C1 segment of cervical spinal cord (tissue), 14 donors: ENCODE measurements at places on chromosomes 4 and X.

DNA sequence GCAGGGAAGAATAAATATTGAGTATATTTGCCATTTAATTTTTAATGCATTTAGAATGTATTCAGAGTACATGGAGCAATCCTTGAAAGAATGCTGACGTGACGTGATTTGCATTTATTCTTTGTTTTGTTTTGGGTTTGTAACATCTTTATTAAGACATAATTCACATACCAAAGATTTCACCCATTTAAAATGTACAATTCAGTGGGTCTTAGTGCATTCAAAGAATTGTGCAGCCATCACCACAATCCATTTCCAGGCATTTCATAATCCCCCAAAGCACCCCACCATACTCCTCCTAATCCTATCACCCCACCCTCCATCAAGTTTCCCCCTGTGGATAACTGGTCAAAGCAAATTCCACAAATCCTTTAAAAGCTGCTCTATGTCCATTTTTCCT lies 87.4 kb downstream of the FAM9B start:
- DNase-seq: no peak

DNA sequence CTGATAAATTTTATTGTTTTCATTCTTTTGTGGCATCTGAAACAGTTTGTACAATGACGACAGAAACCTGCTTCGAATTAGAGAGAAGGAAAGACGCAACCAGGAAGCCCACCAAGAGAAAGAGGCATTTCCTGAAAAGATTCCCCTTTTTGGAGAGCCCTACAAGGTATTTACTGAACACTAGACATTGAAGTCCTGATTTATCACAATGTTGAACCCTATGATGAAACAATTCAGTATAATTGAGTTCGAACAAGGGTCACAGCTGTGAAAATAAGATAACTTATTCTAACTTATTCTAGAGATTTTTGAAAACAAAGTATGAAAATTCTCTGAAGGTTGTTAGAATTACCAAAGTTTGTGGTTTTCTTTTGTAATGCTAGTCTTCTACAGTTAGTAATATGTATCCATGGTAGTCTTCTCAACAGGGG lies 111.3 kb downstream of the AFF1 start:
- DNase-seq: no peak

- no peak for DNase-seq
Measured at GRCh38 chr4:125198916-125199315, 115.8 kb upstream of the FAT4 start.

DNA sequence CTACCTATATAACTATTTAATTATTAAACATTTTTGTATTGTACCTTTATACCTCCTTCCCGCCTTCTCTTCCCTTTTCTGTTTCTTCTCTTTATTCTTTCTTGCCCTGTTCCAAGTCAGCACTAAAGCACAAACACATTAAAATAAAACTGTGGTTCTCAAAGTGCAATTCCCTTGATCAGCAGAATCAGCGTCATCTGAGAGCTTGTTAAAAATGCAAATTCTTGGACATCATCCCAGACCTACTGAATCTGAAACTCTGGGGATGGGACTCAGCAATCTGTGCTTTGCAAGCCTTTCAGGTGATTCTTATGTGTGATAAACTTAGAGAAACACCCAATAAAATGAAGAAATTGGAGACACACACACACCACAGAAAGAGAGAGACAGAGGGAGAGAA lies 178.4 kb upstream of the BMP3 start:
- no peak for DNase-seq

- DNase-seq: no peak
Measured at GRCh38 chrX:135513130-135513515, 7.3 kb upstream of the INTS6L start.

GRCh38 chrX:68443155-68443868 lies 10.0 kb upstream of the OPHN1 start:
- DNase-seq: no peak

GRCh38 chr4:102772738-102773340 lies 12.1 kb upstream of the MANBA start:
- DNase-seq: no peak

DNA sequence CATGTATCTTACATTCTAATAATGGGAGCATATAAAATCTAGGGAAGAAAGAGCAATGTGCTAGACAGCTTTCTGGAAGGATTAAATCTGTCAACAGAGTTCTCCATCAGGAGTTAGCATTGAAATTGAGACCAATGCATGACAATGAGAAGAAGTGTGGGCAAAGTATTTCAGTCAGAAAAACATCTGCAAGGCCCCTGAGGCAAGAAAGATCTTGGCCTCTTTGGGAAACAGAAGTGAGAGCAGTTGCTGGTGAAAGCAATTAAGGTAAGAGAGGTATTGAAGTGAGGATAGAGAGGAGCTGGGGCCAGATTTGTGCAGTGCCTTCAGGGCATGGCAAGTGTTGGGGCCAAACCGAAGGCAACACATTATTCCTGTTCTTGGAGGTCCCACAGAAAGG lies 999.1 kb downstream of the STPG2 start:
- DNase-seq: no peak

DNA sequence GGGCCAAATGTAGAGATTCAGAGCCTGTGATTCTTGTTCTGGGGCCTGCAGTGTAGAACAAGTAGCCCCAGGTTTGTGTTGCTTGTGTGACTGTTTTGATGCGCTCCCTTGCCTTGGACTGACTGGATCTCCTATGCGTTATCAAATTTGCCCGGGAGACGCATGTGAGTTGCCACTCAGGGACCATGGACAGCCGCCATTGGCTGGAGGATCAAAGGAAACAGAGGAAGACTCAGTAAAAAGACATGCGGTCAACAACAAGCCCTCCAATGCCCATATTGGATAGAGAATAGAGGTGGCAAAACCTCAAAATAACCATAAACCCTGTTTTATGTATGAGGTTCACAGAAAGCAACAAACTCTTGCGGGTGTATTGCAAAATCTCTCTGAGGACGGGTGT lies 327.5 kb upstream of the IGFBP7 start:
- DNase-seq: no peak

DNA sequence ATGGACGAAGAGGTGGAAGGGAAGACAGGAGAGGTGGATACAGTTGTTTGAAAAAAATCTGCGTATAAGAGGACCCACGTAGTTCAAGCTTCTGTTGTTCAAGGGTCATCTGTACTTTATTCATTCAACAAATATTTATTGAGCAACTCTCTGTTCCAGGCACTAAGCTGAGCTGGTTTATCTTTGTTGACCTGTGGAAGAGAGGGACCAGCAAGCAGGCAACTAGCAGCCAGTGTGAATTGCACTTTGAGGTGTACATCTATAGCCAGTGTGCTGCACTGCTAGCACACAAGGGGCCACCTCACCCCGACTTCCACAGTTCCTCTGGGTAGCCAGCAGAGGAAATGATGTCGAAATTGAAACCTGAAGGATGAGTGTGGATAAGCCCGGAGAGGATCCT lies 191.4 kb downstream of the SOWAHB start:
- no peak for DNase-seq

DNA sequence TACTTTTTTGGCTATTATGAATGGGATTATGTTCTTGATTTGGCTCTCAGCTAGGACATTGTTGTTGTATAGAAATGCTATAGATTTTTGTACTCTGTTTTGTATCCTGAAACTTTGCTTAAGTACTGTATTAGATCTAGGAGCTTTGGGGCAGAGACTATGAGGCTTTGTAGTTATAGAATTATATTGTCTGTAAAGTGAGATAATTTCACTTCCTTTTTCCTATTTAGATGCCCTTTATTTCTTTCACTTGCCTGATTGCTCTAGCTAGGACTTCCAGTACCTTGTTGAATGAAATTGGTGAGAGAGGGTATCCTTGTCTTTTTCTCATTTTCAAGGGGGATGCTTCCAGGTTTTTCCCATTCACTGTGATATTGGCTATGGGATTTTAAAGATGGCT lies 28.1 kb downstream of the ADAM29 start:
- no peak for DNase-seq

DNA sequence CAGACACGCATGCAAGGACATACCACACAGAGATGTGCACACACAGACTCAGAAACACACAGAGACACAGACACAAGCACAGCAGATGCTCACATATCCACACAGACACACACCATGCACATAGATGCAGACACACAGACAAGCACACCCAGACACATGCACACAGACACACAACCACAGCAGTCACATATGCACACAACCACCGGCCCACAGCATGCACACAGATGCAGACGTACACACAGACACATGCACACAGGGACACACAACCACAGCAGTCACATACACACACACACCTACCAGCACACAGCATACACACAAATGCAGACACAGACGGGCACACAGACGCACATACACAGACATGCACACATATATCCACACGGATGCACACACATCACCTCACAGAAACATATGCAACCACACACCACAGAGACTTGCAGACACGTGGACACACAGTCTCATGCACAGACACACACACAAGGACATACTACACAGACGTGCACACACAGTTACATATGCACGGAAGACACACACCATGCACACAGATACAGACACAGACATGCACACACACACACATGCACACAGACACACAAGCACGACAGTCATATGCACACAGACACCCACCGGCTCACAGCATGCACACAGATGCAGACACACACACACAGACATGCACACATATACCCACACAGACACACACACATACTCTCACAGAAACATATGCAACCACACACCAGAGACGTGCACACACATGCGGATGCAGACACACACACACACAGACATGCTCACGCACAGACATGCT lies 25.2 kb upstream of the SLC25A6 start:
- DNase-seq: no peak

- no peak for DNase-seq
Measured at GRCh38 chr4:25439918-25440477, 62.9 kb downstream of the ANAPC4 start.

DNA sequence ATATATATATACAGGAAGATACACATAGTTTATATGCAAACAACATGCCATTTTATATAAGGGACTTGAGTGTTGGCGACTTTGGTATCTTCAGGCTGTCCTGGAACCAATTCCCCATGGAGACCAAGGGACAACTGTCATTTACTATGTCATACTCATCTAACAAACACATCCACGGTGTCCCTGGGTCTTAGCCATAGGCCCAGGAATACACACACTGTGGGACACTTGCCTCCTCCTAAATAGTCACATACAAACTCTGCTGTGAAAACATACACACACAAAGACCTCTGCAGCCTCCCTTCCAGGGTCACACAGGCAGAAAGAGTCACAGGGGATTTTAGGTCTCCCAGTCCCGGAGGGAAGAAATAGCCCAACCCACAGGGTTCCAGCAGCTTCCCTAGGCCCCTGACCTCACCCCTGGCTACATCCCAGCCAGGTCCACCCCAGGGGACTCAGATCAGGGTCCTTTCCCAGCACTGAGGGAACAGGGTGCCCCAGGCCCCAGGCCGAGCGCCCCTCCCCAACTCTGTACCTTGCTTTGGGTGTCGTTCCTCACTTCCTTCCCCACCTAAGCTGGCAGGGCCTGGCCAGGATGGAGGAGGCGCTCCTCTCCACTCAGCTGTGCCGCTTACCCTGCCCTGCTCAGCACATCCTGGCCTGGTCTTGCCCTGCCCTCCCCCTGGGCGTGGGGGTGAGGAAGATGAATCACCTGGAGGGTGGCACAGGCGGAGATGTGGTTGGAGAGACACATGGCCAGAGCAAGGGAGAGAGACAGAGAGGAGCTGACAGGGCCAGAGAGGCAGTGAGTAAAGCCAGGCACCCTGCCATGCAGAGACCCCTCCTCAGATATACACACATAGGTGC lies 21.8 kb downstream of the FGD1 start:
- no peak for DNase-seq

DNA sequence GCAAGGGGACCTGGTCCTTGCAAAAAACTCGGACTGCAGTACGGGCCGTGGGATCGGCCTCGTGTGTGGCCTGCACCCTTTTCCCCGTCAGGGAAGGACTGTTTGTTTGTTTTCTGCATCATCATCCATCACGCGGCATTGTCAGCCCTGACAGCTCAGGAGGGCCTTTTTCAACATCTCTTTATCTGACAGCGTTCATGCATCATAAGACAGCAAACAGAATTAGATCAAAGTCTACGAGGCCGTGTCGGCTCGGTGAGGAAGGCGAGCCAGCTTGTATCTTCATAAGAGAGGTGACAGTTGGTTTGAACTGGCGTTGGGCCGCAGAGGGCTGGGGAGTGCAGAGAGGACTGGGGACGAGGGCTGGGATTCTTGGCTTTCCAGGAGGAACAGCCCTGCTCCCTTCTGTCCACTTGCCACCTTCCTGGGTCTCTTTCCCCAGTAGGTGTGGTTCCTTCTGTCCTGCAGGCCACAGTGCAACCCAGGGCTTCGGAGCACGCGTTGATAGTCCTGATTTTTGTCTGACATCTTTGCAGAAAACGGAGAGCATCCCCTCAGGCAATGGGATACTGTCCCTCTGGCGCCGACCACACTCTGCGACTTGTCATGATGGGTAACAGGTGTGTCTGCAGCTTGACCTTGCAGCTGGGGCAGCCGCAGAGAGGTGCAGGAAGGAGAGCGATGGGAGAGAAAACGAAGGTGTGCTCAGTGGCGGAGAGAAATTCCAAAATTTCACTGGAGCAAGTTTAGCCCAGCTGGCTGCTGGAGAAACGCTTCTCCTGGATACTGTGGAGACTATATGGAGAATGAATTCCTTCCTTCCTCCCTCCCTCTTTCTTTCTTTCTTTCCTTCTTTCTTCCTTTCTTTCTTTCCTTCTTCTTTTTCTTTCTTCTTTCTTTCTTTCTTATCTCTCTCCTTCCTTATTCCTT lies 104.0 kb upstream of the SHOX start:
- DNase-seq: no peak

DNA sequence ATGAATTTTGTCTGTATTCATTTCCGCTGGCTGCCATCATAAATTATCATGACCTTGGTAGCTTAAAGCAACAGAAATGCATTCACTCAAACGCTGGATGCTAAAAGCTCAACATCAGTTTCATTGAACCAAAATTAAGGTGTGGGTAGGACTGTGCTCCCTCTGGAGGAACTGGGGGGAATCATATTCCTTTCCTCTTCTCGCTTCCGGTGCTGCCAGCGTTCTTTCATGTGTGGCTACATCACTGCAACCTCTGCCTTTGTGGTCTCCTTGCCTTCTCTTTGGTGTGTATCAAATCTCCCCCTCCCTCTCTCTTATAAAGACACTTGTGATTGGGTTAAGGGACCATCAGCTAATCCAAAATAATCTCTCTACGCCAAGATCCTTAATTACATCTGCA lies 39.5 kb downstream of the NEIL3 start:
- no peak for DNase-seq

DNA sequence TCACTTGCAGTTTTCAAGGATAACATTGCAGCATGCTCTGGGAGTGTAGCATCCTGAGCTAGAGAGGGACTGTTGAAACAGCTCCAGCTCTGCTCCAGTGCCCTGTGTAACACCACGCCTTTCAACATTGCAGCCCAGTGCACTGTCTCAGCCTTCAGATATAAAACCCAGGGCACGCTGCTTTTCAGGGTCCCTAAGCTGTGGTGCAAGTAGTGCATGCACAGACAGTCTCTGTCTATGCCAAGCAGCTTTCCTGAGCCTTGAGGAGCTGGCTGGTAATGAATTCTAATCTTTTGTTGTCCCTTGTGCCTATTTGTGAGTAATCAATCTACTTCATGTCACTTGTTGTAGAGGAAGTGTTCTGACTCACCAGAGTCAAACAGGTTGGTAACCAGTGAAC lies 897.0 kb downstream of the ARAP2 start:
- no peak for DNase-seq
